ENCODE measurements at places on chromosomes 3 and 15.
A peak's percentile ranks its signal among the peaks of the same experiment; 100 is the strongest.

- DNase-seq = no peak
Measured at GRCh38 chr3:5197470-5198312, 10.2 kb downstream of the EDEM1 start.

DNA sequence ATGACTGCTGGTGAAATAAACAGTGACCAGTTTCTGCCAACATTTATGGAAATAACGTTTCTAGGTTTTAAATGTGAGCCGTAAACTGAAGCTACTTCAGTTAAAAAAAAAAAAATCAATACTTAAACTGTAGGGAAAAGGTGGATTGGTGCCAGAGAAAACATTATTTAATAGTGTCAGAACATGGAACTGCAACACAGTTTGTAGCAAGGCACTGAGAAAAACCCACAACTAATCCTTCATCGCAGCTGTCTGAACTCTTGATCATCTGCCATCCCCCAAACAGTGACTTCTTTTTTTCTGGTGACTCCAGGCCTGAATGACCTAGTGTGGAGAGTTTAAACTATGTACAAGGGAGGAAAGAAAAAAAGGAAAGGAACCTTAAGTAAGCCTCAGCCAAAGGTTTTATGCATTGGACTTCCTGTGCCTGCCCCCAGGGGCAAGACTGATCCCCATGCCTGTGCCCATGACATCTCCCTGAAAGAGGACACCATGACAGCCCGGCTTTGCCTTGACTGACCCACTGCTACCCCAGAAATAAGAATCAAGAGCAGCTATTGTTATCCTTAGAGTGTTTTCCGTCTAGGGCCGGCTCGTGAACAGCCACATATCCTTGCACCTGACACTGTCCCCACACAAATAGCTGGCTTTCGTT lies 33.1 kb downstream of the CRTAP start:
- DNase-seq = no peak

- DNase-seq = no peak
Measured at GRCh38 chr3:4999531-5000184, 20.4 kb downstream of the BHLHE40 start.

GRCh38 chr3:76400141-76400540 lies 614.8 kb upstream of the ZNF717 start:
- DNase-seq = no peak

- DNase-seq = no peak
Measured at GRCh38 chr3:69082361-69082760, 2.2 kb upstream of the UBA3 start.

- DNase-seq = no peak
Measured at GRCh38 chr15:71052356-71052755, 62.9 kb upstream of the THSD4 start.

- DNase-seq = no peak
Measured at GRCh38 chr15:33654860-33655259, 313.4 kb upstream of the CHRM5 start.

- DNase-seq = no peak
Measured at GRCh38 chr3:171646357-171647133, 163.7 kb downstream of the PLD1 start.

DNA sequence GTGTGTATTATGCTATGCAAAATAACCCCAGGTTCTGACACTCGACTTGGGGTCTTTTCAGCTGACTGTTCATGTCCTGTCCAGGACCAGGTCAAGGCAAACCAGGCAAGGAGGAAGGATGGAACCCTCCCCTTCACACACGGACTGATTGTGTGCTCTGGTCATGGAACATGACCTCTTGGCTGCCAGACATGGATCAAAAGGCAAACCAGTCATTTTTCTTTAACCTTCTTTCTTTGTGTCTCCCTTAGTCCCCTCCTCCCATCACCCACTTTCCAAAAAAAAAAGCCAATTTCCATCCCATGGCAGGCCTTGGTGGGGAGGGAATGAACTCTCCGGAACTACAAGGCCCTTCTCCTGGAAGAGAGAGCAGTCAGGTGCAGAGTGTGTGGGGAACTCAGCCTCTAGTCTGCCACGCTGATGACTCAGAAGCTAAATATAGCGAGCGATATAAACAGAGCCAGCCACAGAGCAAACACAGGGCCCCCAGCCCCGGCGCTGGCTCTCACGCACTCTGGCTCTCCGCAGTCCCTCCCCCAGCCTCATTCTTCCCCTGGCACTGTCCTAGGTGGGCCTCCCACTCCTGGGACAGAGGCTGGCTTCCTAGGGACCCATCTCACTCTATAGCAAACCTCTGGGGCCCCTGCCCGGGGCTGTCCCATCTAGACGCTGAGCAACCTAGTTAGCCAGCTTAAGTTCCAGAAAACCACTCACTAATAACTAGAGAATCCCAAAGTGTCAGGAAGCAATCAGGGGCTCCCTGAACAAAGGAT lies 10.0 kb downstream of the BMF start:
- no peak for DNase-seq

GRCh38 chr15:66886241-66886675 lies 179.1 kb upstream of the SMAD3 start:
- no peak for DNase-seq

- DNase-seq = no peak
Measured at GRCh38 chr3:81245043-81245442, 516.4 kb downstream of the GBE1 start.

GRCh38 chr15:49145651-49146609 lies 9.5 kb downstream of the COPS2 start:
- no peak for DNase-seq

DNA sequence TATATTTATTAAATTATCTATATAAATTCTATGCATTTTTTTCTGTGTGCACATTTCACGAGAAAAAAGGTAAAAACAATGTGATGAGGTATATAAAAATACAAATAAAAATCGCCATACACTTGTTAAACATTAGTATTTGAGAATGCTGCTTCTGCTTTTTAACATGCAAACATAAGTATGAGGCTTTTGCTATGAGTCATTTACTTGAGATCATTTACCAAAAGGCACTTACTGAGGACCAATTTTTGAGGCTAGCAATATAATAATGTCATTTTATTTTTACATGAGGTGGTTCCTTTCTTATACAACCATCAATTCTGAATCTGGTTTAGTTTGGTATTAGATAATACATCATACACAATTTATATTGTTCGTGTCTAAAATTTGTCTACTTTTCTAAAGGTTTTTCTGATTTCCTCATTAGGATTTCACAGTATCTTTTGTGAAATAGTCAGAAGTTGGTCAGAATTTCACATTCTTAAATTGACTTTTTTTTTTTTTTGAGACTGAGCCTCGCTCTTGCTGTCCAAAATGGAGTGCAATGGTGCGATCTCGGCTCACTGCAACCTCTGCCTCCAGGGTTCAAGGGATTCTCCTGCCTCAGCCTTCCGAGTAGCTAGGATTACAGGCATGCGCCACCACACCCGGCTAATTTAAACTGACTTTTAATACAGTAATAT lies 25.6 kb downstream of the DCUN1D1 start:
- no peak for DNase-seq

DNA sequence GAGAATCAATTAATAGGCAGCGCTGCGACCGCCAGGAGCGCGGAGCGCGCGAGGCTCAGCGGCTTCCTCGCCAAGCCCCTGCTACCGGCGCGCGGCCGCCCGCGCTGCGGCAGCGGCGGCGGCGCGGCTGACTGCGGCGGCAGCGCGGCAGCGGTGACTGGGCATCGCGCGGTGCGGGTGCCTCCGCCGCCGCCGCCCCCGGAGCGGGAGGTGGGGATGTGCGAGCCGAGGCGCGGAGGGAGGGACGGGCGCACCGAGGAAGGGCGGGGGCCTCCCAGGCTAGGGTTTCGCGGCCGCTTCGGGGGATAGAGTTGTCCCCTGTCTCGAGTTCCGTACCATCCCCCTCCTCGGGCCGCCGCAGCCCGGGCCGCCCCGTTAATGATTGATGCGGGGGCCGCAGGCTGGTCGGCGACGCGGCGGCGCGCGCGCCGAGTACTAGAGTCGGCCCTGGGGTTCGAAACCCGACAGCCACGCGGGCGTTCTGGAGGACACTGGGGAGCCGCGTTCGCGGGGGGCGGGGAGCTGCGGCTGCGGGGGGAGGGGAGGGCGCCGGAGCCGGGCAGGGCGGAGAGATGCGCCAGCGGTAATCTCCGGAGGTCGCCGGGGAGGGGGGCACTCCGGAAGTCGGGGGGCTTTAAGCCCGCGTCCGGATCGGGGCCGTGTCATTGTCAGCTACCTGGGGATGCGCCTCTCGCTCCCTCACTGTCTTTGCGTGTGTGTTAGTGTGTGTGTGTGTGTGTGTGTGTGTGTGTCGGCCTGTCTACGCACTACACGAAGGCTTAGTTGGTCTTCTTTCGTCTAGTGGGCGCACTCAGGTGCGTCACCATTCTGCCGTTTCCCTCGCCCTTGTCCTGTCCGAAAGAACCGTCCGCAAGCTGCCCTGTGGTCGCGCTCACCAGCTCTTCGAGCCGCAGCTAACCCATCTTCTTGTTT lies at the start of gene PAQR9:
Gene PAQR9, minus strand, starts transcription at position 159 of the 933 bp plus-strand sequence. CDS start 338 bp downstream, outside the sequence.
- no peak for DNase-seq

DNA sequence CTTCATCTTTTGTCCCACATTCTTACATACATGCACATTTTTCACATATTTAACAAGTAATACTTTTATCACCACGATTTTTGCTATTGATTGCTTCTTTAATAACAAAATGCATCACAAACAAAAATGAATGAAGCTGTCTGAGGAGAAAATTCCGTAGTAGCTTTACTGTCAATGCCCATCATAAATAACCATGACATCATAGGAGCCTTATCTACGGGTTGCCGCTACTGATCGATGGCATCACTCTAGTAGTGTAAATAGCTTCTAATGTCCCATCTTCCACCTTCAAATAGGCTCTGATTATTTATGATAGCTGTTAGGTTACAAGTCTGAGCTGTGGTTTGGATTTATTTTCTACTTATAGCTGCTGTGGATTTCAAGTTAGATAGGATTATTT lies 323.4 kb downstream of the MECOM start:
- no peak for DNase-seq

DNA sequence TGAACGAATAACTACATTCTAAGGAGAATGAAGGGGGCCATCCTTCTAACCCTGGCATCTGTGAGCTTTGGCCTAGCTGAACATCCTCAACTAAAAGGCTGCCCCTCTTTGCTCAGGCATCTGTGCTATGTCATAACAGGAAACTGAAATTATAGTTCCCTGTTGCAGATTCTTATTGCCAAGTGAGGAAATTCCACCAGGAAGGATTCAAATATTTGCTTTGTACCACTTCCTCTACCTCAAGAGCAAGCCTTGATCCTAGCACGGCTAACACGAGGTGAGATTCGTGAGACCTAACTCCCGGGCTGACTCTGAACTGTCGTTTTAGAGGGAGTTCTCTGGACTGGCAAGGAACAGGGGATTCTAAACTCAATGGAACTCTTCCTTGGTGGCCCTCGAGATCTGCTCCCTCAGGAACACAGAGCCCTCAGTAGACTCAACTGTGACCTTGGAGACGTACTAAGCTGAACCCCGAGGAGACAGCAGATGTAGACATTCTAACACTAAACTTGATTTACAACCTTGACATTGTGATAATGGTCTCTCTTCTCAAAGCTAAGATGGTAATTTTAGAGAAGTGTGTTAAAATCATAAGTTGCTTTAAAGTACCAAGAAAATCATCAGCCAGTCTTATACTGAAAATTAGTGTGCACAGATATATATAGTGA lies 4.2 kb downstream of the SPG21 start:
- no peak for DNase-seq

DNA sequence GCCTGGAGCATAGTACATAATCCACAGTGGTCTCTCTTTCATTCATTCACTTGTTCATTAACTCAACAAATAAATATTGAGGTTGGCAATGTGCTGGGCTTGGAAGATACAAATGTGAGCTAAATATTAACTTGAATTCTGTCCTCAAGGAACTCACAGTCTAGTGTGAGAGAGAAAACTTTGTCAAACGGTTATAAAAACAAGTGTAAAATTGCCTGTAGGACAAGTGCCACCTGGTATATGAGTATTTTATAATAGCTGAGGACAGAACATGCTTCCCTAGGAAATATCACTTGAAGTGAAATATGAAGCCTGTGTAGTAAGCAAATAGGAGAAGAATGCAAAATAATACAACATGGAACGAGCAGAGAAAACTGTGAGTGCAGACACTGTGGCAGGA lies 173.1 kb upstream of the CMC1 start:
- no peak for DNase-seq

GRCh38 chr15:90065682-90066049 lies 36.6 kb downstream of the IDH2 start:
- no peak for DNase-seq

GRCh38 chr3:42581709-42582473 lies at the start of gene SEC22C:
SEC22C (minus strand) TSS chr3:42581967; CDS start chr3:42569046, 12,921 bp downstream.
- peak; percentile 47 for DNase-seq

GRCh38 chr3:184426691-184427141 lies 46.9 kb downstream of the CHRD start:
- no peak for DNase-seq

- no peak for DNase-seq
Measured at GRCh38 chr3:69791919-69792399, 52.7 kb downstream of the MITF start.

- DNase-seq = no peak
Measured at GRCh38 chr3:139225548-139225947, 118.3 kb upstream of the MRPS22 start.

DNA sequence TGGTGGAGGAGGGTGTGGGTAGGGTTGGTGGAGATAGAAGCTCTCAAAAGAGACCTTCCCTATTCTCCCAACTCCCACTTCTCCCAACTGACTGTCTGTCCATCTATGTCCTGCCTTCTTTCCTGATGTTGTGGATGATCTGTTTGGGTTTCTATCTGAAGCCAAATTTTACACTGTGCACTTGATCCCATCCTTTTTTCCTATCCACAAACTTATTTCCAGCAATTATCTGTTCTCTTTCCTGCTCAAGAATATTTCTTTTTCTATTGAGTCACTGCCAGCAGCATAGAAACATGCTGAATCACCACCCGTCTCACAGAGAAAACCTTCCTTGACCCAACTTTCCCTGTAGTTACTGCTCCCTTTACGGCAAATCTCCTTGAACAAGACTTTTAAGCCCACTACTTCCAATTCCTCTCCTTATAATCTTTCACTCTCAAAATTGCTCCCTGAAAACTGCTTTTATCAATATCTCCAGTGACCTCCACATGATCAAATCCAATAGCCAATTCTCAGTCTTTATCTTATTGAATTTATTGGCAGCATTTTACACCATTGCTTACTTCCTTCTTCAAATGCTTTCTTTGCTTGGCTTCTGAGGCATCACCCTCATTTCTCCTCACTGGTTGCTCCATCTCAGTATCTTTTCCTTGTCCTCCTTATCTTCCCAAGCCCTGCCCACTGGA lies 141.2 kb upstream of the SLC7A14 start:
- DNase-seq = no peak

DNA sequence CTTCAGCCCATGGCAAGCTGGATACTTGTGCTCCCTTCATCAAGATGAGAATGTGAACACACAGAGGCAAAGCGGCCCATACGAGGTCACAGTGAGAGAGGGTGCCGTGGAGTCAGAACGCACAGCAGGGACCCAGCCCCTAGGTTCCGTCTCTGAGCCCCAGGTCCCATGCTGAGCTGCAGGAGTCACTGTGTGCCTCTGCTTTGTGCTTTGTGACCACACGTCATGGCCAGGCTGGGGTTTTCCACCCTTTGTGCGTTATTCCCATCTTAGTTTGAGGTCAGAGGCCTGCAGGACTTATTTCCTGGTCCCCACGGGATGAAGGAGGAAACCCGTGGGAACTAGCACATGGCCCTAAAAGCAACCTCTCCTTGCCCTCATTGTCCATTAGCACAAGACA lies 140.3 kb downstream of the TJP1 start:
- DNase-seq = no peak

Data from cortex of kidney (tissue), 1 donor.